ENCODE measurements at places on chromosomes 13 and 19.

GRCh38 chr19:3178973-3179738 is 587 bp downstream of the S1PR4 start:
- DNase-seq: no peak

DNA sequence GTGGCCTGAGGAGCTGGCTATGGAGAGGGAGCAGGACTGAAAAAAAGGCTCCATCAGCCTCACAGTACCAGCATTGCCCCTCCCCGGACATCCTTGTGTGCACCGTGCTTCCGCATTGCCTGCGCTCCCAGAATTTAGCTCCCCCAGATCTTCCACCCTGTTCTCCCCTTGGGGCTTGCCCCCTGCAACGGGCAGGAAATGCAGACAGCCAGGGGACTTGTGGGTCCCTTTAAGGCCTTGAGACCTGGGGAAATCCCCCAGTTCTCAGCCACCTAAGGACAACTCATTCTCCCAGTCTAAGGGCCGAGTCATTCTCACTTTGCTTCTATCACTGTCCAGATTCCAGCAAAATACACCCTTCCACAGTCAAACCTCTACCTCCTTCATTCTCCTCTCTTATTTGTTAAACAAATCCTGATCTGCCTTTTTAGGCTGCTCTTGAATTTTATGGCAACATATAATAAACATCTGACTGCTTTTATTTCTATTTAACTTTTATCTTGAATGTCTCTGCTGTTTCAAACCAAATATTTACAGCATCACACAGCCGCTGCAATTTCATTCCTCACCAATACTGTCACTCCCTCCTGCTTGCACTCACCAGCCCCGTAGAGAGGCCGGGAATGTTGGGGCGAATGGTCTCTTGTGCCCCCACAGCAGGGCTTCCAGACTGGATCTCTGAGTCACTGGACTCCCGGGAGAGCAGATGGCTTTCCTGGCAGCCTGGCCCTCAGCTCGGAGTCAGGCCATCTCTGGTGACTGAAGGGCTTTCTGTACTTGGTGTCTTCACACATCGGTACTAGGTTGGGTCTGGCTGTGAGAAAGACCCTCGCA is 221.9 kb downstream of the TSHZ3 start:
- no peak for DNase-seq

GRCh38 chr13:59437544-59438301 is 726.0 kb downstream of the DIAPH3 start:
- DNase-seq: no peak

DNA sequence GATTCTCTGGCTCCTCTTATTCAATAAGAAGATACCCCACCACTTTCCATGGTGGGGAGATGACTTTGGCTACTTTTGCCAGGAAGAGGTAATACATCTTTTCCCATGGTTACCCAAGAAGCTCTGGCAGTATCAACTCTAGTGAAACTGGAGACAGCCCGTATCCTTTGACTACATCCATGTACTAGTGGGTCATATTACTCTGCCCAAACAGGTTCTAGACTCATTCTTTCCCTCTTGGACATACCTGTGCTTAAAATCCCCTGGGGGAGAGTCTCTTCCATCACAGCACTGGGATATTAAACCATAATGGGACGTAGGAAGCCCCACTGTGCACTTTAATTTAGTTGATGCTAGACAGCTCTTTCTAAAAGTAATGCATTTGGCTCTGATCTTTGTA is 144.7 kb upstream of the KLF12 start:
- DNase-seq: no peak

GRCh38 chr19:16861011-16861410 is 27.8 kb upstream of the F2RL3 start:
- no peak for DNase-seq

GRCh38 chr19:8126008-8126407 is 23.4 kb downstream of the FBN3 start:
- DNase-seq: no peak

DNA sequence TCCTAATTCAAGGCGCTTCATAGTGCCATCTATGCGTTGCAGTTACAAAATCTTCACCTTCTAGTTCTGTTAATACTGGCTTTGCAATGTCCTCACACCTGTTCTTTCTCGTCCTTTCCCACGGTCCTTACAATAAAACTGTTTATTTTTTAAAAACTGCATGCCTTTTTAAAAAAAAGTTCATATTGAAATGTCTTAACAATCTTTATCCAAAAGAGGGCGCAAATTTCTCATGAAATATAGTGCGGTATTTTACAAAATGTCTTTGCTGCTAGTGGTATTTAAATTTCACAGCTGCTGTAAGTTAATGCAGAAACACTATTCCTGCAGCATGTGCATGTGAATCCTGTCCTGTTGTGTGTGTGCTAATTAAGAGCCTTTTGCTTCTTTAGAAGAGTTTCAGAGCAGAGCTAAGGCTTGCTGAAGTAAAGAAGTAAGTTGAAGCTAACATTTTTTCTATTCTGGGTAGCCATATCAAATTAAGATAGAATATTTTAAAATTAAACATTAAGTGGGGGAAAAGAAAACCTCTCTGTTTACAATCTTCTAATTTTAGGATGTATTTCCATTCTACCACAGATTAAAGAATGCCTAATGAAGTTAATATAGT is 15.8 kb upstream of the CLDN10 start:
- DNase-seq: peak; percentile 49

DNA sequence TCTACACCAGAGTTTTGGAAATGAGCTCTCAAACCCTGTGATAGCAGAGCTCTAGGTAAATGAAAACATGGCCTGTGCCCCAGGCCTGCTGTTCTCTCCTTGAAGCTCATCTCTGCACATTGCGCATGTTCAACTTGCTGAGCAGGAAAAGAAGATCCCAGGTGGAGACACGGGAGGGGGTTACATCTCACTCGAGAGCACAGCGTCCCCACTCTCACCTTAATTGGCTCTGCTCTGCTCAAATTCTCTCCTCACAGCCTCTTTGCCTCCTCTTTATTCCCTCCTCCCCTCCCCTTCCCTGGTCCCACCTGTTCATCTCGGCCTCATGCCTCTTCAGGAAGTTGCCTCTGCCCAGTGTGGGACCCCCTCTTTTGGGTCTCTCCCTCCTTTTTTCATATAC is 44.7 kb downstream of the RGCC start:
- DNase-seq: no peak

DNA sequence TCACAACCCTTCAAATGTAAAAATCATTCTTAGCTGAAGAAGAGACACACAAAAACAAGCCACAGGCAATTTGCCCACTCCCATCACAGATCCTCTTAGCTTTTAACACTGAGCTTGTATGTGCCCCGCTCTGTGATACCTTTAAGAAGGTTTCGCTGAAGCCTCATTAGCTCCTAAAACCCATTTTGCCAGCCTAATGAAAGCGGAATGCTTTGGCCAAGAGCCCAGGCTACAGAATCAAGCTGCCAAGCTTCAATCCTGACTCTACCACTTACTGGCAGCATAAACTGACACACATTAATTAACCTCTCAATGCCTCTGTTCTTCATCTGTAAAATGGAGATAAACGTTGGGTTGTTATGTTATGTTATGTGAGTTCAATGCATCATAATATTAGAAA is 10.5 kb downstream of the ZNF112 start:
- peak; percentile 3 for DNase-seq
